ENCODE measurements at places on chromosomes 11 and 22. TPM values are rescaled to one million over a fixed set of nuclear protein-coding genes. Genes with fewer than 3 reads are reported as not detected.

GRCh38 chr11:34339149-34340064, 18.4 kb downstream of the ABTB2 start:
- DNase-seq, result no peak

DNA sequence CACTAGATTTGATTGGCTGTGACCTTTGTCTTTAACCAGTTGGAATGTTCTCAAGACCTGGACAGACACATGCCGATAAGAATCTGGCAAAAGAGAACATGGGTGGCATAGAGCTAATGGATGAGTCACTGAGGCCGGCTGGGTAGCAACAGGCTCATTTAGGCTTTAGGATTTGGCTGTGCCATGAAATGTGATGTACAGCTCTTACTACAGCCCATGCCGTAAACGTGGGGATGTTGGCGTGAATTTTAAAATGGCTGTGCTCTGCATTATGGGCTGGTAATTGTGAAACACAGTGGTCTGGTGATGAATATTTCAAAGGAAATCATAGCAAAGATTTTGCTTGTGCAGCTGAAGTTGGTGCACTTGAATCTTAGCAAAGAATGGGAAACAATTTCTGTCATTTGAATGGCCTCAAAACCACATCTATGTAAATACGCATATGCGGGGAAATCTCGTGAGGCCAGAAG, 332.4 kb downstream of the TBC1D22A start:
- DNase-seq, result no peak

The LRRC55 gene
- total RNA-seq, result 7.9 TPM

DNA sequence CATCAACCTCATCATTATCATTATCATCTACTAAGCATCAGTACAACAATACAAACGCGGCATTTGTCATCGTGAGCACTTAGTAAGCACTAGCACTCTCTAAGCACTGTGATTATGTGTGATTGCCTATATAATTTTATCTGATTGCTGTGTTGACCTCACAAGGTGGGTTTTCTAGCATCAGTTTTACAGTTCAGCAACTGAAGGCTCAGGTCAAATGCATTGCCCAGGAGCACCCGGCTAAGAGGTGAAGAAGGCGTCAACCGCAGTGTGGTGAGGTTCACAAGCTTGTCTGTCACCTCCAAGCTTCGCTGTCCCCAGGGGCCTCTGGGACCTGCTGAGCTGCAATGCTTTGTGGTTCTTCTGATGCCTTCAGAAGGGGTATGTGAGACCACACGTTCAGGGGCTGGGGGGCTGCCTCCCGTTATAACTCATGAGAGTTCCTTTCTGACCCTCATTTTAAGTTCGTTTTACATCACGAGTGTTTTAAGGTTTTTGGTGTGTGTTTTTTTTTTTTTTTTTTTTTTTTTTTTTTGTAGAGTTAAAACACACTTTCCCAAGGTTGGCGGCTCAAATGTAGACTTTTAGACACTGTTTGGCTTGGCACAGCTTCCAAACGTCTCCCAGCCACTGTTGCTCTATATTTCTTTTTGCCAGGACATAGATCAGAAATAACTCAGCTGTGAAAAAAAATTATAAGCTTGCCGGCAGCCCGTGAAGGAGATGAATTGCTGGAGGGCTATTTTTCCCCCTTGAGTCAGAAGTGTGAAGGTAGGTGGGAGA, 33.8 kb upstream of the SCUBE1 start:
- no peak for DNase-seq

The MTNR1B gene
- not detected for total RNA-seq

The ESAM gene
- 20.4 TPM for total RNA-seq

DNA sequence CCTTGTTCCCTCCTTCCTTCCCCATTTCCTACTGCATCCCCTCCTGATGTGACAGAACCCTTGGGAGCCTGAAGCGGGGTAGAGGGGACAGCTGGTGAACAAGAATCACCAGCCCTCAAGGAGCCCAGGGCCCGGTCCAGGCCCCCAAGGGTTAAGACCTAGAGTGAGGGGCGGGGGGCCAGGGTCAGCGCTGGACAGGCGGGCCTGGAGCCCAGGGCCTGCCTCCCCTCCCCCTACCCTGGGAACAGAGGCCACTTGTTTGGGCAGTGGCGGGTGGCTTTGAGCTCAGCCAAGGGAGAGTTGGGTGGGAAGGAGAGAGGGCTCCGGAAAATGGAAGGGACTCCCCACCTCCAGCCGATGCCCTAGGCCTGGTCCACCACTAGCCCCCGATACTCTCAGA, 2.1 kb downstream of the ARAP1 start:
- DNase-seq, result peak; percentile 78

DNA sequence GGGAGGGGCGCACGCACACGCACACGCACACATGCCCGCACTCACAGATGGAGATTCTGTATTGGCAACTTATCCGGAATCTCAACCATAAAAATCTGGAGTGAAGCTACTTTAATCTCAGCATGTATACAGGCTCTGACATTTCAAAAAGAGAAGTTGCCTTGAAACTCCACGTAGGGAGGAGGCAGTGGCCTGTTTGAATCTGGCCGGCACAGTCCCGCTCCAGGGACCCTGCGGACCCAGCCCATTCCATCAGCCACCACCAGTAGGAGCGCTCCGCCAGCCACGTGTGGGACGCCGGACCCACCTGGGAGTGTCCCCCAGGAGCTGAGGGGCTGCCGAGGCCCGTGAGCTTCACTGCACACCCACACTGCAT, 1.9 kb upstream of the SYT8 start:
- DNase-seq, result no peak

The RANBP1 gene
- 69.9 TPM for total RNA-seq

DNA sequence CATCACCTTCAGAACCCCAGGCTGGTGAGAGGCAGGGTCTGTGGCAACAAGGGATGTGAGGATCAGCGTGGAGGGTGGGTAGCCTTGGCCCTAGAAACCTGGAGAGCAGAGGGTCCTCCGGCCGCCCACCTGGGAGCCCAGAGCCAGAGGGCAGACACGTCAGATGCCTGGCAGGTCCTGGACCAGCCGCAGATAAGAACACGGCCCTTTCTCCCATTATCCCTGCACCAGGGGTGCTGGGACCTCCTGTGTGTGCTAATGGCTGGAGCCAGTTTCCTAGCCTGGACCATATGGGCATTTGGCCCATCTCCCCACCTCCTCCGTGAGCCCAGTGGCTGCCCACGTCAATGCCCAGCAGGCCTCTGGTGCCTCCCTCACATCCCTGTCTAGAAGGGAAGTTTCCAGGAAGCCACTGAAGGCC, 88.4 kb downstream of the MORC2 start:
- no peak for DNase-seq

The MLC1 gene
- 173 TPM for total RNA-seq

- peak; percentile 80 for DNase-seq
These were observed at the start of gene AMOTL1 for GRCh38 chr11:94767701-94768601. TSS of gene AMOTL1 (plus strand) at chr11:94768356. CDS start at chr11:94768512, 156 bp downstream.

DNA sequence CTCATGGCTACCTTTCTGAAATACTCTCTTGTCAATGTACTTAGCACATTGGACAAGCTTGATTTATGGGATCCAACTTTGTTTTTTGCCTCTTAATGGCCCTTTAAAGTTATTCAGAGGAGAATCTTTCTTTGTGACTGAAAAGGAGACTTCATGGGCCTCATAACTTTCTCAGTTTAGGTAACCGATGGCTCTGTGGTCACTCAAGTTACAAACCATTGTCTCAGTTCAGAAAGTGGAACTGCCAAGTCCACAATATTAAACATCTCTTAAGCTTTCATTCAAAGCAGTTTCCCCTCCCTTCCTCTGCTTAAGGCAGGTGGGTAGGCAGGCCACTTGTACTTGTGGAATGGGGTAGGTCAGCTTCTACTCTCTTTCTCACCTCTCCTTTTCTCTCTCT, 12.3 kb upstream of the ARL14EP start:
- no peak for DNase-seq

DNA sequence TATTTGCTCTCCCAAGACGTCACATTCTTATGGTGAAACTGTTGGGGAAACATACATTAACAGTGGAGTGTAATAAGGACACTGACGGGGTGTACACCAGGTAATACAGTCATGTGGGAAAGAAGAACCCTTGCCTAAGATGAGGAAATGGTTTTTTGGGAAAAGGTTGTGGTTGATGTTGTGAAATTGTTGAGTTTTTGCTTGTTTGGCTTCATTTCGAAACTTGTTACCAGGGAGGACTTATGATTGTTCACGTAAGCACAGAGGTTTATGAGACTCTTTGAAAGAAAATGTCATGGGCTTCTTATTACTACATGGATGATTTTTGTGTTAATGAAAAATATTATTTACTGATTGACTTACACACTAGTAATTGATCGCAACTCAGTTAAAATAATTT, 16.8 kb downstream of the ANO3 start:
- DNase-seq, result no peak

DNA sequence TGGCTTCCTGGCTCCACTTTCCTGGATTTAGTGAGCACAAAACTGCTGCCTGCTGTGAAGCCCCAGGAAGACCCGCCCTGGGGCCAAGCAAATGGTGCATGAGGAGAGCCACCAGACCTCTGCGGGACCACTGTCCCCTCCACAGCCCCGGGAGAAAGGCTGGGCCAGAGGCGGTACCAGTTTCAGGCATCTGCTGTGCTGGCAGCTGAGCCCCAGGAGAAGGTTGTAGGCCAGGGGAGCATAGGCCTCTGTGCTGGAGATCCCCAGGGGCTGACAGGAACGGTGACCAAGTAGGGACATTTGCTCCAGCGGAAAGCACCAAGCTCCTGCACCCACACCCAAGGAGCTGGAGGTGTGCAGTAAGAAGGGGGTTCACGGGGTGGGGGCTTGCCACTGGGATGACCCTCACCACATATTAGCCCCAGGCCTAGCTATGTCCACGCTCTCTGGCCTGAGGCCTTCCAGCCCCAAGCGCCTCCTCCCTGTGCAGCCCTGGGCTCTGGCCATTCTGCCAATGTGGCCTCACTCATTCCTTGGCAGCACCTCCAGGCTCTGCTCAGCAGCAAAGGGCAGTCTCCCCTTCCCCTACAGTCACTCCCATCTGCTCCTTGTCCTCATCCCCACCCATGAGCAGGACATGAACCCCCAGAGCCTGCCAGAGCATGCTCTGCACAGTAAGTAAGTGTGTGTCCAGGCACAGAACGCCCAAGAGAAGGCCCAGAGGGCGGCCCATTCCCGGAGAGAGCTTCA, 24.0 kb upstream of the COMT start:
- DNase-seq, result no peak

- no peak for DNase-seq
These were observed 8.1 kb downstream of the EHD1 start for GRCh38 chr11:64870176-64870892.

- DNase-seq, result peak; percentile 87
These were observed 85.5 kb downstream of the RCN1 start for GRCh38 chr11:32176223-32176934.

- no peak for DNase-seq
These were observed 178.5 kb upstream of the SNX19 start for GRCh38 chr11:131094827-131095226.

The LMNTD2 gene
- total RNA-seq, result not detected

DNA sequence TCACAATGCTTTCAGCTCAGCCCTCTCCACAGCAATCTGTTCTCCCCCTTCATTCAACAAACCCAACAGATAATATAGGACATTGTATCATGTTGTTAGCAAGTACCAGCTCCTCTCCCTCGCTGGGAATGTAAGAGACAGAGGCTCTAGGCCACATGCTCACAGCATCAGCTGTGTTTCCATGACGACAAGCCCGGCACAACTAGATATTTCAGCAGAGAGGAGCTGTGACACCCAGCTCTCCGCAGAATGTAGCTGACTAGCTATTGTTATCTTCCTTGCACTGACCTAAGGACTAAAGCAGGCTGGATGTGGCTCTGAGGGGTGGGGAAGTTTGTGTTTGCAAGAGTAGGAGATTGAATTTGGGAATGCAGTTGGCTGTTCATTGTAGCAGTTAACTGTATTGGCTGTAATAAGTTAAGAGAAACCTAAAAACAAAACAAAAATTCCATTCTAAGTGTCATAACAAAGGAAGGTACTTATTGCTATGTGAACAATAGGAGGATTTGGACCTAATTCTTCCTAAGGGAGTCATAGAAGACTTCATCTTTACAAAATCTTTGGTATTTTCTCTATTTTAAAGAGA, 28.0 kb upstream of the RRAS2 start:
- peak; percentile 59 for DNase-seq

DNA sequence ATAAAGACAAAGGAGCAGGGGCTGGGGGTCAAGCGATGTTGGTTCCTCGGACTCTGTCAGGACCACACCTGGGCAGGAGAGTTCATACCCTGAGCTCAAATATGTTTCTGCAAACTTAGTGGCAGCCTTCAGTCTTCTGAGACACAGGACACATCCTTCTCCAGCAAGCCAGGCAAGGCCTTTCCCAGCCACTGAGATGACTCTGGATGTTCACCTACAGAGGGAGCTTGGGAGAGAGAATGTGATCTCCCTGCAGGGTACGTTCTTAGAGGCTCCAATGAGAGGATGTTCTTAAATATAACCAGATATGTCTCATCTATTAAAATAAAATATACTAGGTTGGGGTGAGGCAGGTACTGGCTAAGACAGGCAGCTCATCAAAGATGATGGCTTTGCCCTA, 461.5 kb downstream of the OPCML start:
- DNase-seq, result no peak

The GGTLC3 gene
- total RNA-seq, result not detected

- no peak for DNase-seq
These were observed 886 bp upstream of the P4HA3 start for GRCh38 chr11:74312326-74312725.

The OR52E6 gene
- total RNA-seq, result not detected

The TSPAN32 gene
- total RNA-seq, result not detected

- no peak for DNase-seq
These were observed 121.7 kb downstream of the BRD1 start for GRCh38 chr22:49705972-49706352.

DNA sequence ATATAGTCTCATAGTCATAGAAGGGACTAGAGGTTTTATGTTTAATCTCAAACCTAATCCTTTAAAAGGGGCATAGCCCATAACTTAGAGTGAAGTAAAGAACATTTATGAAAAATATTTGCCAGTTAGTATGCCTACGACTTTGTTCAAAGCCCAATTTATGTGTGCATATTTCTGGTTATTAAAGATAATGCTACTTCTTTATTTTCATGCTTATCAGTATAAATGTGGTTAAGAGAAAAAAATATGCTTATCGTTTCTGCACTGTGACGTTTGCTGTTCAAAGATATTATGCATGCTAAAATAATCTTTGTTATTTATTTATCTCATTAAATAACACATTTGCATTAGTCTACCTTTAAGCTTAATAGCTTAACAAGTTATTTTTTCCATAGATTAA, 343.9 kb downstream of the DYNC2H1 start:
- no peak for DNase-seq

The APOL4 gene
- total RNA-seq, result 1.1 TPM

The PIK3IP1 gene
- total RNA-seq, result 50.6 TPM

DNA sequence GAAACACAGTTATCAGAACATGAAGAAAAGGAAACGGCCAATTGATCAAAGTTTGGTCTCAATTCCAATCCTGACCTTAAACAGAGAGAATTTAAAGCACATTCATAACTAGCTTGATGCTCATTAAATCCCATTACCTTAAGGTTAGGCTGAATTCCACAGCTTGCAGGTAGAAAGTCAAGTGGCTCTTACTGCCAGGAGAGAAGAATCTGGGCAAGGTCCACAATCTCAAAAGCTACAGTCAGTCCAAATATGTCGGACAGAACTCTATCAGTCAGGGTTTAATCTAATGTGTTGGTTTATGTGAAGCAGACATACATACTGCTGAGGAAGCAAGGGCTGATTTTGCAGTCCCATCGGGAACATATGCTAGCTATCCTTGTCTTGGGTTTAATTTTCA, 348.8 kb downstream of the SOX6 start:
- no peak for DNase-seq

- DNase-seq, result no peak
These were observed 84.1 kb downstream of the BBOX1 start for GRCh38 chr11:27124514-27125264.
